NCI-H446 treated with DMSO at 0.1 percent for 48 hours (cell line): ENCODE measurements at places on chromosomes 12 and 14.
A peak's percentile ranks its signal among the peaks of the same experiment; 100 is the strongest.

DNA sequence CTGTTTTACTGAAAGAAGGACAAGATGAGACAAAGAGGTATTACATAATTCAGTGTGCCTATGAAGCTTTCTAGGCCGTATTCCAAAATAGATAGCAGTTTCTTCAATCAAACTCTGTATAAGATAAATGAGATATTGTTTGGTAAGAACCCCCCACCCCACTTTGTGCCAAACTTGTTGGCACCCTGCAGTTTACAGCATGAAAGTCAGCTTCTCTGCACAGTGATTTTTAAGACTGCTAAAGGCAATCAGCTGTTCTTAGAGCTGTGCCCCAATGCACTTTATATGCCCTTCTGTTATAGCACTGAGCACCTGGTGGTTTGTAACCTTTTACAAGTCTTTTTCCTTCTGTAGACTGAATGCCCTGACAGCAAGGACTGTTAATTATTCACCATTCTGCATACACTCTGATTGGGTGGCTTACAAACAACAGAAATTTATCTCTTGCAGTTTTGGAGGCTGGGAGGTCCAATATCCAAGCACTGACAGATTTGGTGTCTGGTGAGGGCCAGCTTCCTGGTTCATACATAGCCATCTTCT is 76.7 kb downstream of the ANO4 start:
- no peak for DNase-seq

DNA sequence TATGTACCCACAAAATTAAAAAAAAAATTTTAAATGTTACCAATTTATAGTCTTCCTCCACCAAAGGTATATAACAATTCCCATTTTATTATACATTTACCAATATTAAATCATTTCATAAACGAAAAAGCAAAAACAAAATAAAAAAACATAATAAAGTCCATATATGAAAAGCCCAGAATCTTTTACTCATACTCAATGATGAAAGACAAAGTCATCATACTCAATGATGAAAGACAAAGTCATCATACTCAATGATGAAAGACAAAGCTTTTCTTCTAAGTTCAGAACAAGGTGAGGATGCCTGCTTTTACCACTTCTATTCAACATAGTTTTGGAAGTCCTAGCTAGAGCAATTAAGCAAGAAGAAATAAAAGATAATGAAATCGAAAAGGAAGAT is 28.1 kb downstream of the TMEM116 start:
- DNase-seq = no peak

DNA sequence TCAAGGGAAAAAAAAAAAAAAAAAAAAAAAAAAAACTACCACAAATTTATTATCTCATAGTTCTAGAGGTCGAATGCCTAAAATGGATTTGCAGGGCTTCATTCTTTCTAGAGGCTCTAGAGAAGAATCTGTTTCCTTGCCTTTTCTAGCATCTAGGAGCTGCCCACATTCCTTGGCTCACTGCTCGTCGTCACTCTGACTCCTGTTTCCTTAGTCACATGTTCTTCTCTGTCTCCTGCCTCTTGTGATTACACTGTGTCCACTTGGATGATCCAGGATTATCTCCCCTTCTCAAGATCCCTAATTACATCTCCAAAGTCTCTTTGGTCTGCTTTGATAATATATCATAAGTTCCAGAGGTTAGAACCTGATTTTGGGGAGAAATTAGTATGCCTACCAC is 88.7 kb downstream of the HECTD1 start:
- no peak for DNase-seq

DNA sequence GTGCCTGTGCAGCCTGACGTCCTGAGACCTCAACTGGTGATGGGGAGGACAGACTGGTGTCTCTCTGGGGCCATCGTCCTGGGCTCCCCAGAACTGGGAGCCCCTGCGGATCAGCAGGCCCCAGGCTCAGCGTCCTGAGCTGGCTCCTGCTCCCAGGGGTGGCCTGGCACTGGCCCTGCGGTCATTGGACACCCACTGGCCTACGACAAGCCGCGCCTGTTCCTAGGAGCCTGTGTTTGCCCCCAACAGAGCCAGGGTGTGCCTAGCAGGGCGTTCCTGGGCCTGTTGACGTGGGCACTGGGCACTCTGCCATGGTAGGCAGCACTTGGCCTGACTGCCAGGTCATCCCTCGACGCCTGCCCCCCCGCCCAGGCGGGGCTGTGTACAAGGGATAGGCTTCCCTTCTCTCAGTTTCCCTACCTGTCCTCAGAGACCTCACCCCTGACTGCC is 8.4 kb downstream of the ADSS1 start:
- DNase-seq = no peak

DNA sequence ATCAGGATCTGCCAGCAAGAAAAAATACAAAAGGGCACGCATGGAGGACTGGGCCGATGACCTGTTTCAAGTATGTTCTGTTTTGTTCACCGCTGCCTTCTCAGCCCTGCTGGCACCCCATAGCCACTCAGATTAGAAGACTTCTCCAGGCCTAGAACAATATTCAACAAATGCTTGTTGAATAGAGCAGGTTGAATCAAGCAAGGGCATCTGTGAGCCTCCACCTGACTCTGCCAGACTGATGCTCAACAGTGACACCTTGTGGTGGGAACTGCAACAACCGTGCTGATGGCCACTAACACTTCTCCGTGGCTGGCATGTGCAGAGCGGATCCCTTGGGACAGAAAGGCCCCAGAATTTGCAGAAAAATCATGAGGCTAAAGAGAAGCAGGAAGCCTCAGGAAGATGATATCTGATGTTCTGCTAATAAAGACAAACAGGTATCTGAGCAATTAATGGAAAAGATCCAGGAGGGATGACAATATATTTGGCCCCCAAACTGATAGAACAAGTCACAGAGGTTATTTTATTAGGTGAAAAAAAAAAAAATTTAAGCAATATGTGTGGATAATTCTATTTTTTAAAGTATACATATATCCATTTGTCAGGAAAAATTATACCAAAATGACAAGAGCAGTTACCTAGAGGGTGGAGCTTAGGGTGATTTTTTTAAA is 114.3 kb downstream of the KSR2 start:
- DNase-seq = no peak

GRCh38 chr12:109291521-109292341 is 17.4 kb downstream of the FOXN4 start:
- peak; percentile 89 for DNase-seq

- no peak for DNase-seq
Measured at GRCh38 chr12:24155042-24155441, 205.6 kb upstream of the SOX5 start.

DNA sequence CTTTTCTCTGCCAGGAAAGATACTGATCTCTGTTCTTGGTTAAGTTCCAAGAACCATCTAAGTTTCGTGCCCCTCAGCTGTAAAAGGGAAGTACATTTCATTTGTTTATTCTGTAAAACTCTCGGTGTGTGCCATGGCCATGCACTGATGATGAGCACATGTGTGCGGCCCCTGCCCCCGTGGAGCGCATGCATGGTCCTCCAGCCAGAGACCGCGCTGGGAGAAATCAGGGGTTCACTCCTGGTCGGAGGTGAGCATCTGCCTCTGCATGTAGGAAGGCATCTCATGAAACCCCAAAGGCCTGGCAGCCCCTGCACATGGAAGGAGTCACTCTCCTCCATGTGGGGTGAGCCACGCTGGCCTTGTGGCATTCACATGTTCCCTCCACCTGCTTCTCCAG is 102.5 kb upstream of the RTL1 start:
- no peak for DNase-seq

- DNase-seq = no peak
Measured at GRCh38 chr12:131729254-131729955, 18.5 kb downstream of the SFSWAP start.

- no peak for DNase-seq
Measured at GRCh38 chr12:85299053-85299452, 19.0 kb downstream of the ALX1 start.

DNA sequence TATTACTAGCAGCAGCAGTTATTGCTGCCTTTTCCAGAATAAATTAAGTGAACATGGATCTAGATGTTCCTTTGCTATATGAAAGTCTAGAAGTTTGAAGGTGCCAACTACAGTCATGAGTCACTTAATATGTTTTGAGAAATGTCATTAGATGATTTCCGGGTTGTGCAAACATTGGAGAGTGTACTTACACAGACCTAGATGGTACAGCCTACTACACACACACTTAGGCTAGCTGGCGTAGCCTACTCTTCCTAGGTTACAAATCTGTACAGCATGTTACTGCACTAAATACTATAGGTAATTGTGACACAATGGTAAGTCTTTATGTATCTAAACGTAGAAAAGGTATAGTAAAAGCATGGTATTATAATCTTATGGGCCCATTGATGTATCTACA is 368.1 kb downstream of the PDZRN4 start:
- DNase-seq = no peak

DNA sequence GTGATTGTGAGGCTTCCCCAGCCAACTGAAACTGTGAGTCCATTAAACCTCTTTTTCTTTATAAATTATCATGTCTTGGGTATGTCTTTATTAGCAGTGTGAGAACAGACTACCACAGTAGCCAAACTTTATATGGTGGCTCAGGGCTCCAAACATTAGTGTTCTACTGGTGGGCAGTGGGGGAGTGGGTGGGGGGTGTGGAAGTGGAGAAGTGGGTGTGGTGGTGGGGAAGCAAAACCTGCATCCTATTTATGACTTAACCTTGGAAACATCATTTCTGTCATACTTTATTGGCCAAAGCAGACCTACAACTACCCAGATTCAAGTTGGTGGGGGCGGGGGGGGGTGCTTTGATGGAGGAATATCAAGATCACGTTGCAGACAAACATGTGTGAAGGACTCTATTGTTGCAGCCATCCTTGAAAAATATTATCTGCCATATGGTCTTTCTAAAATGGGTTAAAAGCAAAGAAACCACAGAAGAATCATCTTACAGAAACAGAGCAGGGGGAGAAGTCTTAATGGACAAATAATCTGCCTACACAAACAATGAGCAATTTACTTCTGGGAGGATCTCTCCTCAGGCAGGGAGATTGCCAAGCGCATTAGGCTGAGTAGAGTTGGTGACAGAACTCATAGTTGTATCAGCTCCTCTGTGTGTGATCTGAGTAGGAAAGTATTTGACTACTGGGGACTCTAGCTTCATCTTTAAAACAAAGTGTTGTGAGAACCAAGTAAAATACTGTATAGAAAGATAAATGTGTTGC is 1.4 kb upstream of the PWP1 start:
- DNase-seq = no peak

DNA sequence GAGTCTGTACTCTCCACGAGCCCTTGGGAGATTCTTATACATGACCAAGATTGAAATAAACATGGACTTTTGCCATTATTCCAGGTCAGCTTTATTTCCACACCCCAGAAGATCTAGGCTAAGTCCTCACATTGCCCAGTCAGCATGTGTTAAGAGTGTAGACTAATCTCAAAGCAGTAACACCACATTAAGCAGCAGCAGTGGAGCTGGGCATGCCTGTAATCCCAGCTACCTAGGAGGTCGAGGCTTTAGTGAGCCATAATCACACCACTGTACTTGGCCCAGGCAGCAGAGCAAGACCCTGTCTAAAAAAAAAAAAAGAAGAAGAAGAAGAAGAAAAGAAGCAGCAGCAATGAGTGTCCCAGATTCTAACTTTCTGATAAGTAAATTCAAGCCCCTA is 65.5 kb downstream of the C12orf56 start:
- DNase-seq = no peak

- no peak for DNase-seq
Measured at GRCh38 chr14:93733631-93734030, 54.7 kb downstream of the PRIMA1 start.

DNA sequence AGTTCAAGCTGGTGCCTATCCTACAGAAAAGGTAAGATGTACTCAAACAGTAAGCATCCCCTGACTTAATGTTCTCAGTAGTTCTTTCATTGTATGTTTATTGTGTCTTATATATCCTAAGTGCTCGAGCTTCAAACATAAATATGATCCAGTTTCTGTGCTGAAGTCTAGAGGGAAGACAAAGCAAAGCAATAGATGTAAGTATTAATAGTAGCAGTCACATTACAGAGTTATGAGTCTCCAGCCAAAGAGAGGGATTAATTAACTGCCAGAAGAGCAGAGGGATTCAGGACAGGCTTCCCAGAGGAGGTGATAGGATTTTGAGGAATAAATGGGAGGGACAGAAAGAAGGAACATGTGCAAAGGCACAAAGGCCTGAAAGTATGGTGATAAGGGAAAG is 1.4 kb downstream of the NGDN start:
- DNase-seq = no peak

- no peak for DNase-seq
Measured at GRCh38 chr12:131672941-131673887, 37.7 kb upstream of the SFSWAP start.

- DNase-seq = no peak
Measured at GRCh38 chr14:99809360-99809759, 16.1 kb downstream of the EML1 start.

GRCh38 chr12:47808574-47809365 is 10.9 kb downstream of the HDAC7 start:
- no peak for DNase-seq

DNA sequence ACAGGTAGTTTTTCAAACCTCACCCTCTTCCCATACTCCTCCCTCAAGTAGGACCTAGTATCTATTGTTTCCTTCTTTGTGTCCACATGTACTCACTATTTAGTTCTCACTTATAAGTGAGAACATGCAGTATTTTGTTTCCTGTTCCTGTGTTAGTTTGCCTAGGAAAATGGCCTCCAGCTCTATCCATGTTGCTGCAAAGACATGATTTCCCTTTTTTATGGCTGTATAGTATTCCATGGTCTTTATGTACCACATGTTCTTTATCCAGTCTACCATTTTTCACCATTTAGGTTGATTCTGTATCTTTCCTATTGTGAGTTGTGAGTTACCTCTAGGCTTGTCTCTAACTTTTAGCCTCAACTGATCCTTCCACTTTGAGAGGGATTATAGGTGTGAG is 310.7 kb downstream of the PRKD1 start:
- DNase-seq = no peak

GRCh38 chr12:14689144-14689543 is 7.3 kb downstream of the GUCY2C start:
- no peak for DNase-seq

DNA sequence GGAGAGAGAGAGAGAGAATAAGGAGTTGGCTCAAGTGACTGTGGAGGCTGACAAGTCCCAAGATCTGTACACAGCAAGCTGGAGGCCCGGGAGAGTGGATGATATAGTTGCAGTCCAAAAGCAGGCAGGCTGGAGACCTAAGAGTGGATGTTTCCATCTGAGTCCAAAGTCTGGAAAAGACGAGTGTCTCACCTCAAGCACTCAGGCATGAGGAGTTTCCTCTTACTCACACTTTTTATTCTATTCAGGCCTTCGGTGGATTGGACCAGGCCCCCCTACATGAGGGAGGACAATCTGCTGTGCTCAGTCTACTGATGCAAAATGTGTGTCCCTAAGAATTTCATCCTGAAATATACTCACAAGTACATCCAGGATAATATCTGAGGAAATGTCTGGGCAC is 484.6 kb downstream of the VRK1 start:
- no peak for DNase-seq

- DNase-seq = no peak
Measured at GRCh38 chr12:34396006-34396860, 373.9 kb downstream of the ALG10 start.

GRCh38 chr12:120763250-120763649 is 37.6 kb downstream of the ACADS start:
- no peak for DNase-seq

GRCh38 chr12:112480931-112481330 is 62.2 kb downstream of the PTPN11 start:
- peak; percentile 51 for DNase-seq
